ENCODE measurements at places on chromosomes 3 and 15. TPM values are rescaled to one million over a fixed set of nuclear protein-coding genes. Genes with fewer than 3 reads are reported as not detected.

GRCh38 chr15:68783226-68784058 lies 37.3 kb downstream of the ANP32A start:
- H3K27ac ChIP-seq = peak overlapping the region; percentile 58
- H3K27me3 ChIP-seq = no peaks in the 10 kb centered on the region
- peaks cover 73% of the 10 kb centered on the region for H3K36me3 ChIP-seq
- peaks cover 23% of the 10 kb centered on the region for H3K4me1 ChIP-seq

GRCh38 chr15:29089731-29090616 lies 179.6 kb downstream of the NSMCE3 start:
- H3K27ac ChIP-seq = no peak overlapping the region
- no peak overlapping the region for H3K4me3 ChIP-seq
- H3K27me3 ChIP-seq = no peaks in the 10 kb centered on the region

GRCh38 chr3:54071601-54072000 lies 50.8 kb upstream of the CACNA2D3 start:
- DNase-seq = no peak
- no peaks in the 10 kb centered on the region for H3K4me1 ChIP-seq
- H3K36me3 ChIP-seq = no peaks in the 10 kb centered on the region
- H3K27me3 ChIP-seq = no peaks in the 10 kb centered on the region
- no peak overlapping the region for H3K4me3 ChIP-seq

GRCh38 chr15:95295896-95296625 lies 1034.4 kb upstream of the NR2F2 start:
- no peak overlapping the region for H3K4me3 ChIP-seq
- peaks cover 9% of the 10 kb centered on the region for H3K4me1 ChIP-seq
- no peaks in the 10 kb centered on the region for H3K36me3 ChIP-seq
- no peak for DNase-seq
- H3K27me3 ChIP-seq = peaks cover 7% of the 10 kb centered on the region
- no peak overlapping the region for H3K27ac ChIP-seq

DNA sequence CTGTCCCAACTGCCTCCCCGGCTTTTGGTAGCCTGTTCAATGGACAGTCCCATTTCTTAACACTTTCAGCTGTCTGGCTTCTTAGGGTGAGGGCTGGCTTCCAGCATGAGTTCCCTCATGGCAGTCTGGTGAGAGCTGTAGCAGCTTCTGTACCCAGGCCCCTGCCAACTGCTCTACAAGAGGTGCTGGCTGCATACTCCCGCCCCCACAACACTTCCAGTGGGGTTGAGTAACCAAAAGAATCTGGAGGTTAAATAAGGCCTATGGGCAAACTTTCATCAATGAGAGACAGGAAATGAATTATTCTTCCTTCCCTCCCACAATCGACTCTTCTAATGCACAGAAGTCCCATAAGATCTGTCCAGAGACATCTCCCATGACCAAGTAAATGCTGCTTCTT lies 145.0 kb downstream of the NEK10 start:
- H3K27ac ChIP-seq = no peak overlapping the region
- H3K36me3 ChIP-seq = no peaks in the 10 kb centered on the region
- no peak overlapping the region for H3K4me3 ChIP-seq
- H3K4me1 ChIP-seq = no peaks in the 10 kb centered on the region

- no peak for DNase-seq
- H3K4me3 ChIP-seq = no peak overlapping the region
- no peaks in the 10 kb centered on the region for H3K36me3 ChIP-seq
- H3K4me1 ChIP-seq = no peaks in the 10 kb centered on the region
- H3K27me3 ChIP-seq = no peaks in the 10 kb centered on the region
- H3K27ac ChIP-seq = no peak overlapping the region
Measured at GRCh38 chr3:143150071-143150470, 30.5 kb downstream of the CHST2 start.

DNA sequence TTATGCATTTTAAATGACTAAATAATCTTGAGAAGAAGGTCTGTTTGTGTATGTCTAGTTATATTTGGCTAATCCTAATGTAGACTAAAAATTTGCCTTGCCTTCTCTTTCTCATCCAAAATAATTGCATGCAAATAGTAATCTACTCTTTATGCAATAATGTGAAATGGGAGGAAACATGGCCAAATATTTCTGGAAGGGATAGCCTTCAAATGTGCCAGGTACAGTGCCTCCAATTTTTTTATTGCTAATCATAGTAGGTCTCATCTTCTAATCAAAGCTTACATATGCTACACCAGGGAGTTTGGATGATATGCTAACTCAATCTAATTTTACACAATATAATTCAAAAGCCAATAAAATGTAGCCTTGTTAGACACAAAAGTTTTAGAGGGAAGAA lies 911.3 kb downstream of the NAALADL2 start:
- H3K36me3 ChIP-seq = no peaks in the 10 kb centered on the region
- H3K27ac ChIP-seq = no peak overlapping the region
- H3K4me1 ChIP-seq = no peaks in the 10 kb centered on the region

DNA sequence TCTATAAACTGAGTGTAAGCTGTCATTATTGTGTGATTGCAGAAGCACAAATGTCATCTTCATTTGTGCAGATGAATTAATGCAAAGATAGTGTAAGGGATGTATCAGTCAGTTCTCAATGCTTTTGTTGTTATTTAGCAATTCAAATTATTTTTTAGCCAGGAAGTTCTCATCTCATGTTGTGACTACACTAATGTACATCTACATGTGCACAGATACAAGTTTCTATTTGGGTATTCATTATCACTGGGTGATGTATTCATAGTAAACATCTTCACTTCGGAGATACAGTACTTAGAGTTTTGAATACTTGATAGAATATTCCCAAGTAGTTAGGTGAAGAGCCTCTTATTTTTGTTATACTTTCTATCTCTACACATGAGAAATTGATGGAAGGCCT lies 11.1 kb downstream of the EIF2A start:
- no peaks in the 10 kb centered on the region for H3K4me1 ChIP-seq
- peaks cover 44% of the 10 kb centered on the region for H3K36me3 ChIP-seq
- DNase-seq = no peak
- no peak overlapping the region for H3K4me3 ChIP-seq
- no peaks in the 10 kb centered on the region for H3K27me3 ChIP-seq

DNA sequence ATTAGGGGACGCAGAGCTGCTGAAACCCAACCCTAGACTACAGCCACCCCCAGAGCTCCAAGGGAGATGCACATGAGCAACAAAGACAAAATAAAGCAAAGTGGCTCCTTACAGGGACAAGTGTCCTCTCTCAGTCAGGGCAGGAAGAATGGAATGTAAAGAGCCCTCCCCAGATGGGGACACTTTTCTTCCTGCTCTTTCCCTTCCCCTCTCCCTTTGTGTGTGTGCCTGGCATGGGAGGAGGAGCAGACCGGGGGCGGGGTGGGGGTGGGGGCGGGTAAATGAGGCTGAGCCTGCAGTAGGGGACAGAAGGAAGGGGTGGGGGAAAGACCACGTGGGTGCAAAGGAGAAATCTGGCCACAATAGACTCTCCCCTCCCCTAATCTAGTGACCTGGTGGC lies 37.4 kb downstream of the ACAA1 start:
- no peak overlapping the region for H3K4me3 ChIP-seq
- no peaks in the 10 kb centered on the region for H3K36me3 ChIP-seq
- peaks cover 5% of the 10 kb centered on the region for H3K4me1 ChIP-seq
- H3K27ac ChIP-seq = no peak overlapping the region
- DNase-seq = no peak

DNA sequence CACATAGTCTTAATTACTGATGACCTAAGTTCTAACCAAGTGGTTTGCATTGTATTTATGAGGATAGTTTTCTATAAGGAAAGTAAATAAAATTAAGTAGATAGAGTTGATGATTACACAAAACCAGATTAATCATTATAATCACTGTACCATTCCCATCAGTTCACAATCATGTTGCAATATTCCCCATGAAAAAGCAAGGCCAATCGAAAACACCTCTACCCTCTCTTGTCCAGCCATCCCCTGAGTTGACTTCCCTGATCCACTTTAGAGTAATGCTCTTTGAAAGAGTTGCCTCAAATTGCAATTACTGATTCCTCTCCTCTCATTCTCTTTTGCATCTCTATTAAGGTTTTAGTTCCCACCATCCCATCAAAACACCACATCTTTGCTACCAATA lies 21.0 kb downstream of the BCHE start:
- H3K27me3 ChIP-seq = no peaks in the 10 kb centered on the region
- no peak overlapping the region for H3K4me3 ChIP-seq
- DNase-seq = no peak
- H3K27ac ChIP-seq = no peak overlapping the region
- H3K36me3 ChIP-seq = no peaks in the 10 kb centered on the region
- no peaks in the 10 kb centered on the region for H3K4me1 ChIP-seq

DNA sequence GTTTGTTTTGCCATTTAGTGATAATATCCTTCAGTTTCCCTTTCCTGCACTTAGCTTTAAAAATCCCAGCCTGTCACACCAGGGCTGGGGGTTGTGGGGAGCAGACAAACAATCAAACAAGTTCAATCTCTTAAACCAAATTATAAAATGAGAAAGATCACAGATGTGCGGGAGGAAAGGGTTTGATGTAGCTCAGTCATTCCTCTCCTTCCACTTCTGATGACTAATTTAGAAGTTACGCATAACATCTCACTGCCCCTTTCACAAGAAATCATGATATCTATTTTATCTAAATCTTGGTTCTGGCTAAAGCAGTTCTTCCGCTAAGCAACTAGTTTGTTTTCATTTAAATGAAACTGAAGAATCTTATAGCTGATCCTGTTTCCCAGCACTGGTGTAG lies 34.1 kb upstream of the ATG7 start:
- DNase-seq = no peak
- no peaks in the 10 kb centered on the region for H3K36me3 ChIP-seq
- H3K4me1 ChIP-seq = no peaks in the 10 kb centered on the region

GRCh38 chr15:78212546-78213424 lies 21.6 kb downstream of the ACSBG1 start:
- H3K4me3 ChIP-seq = no peak overlapping the region
- no peak overlapping the region for H3K27ac ChIP-seq
- H3K36me3 ChIP-seq = no peaks in the 10 kb centered on the region
- no peak for DNase-seq
- no peaks in the 10 kb centered on the region for H3K4me1 ChIP-seq

Gene TEX55
- total RNA-seq = not detected

Gene SLC25A36
- total RNA-seq = 83.4 TPM

Gene SMAD6
- total RNA-seq = 167 TPM

Gene P2RY12
- 3.1 TPM for total RNA-seq

Gene PLA1A
- 37.6 TPM for total RNA-seq

Gene CCR5
- 8.7 TPM for total RNA-seq

Gene IL17RB
- total RNA-seq = 12.4 TPM

Gene CCNB2
- 1.7 TPM for total RNA-seq

Gene MKRN2
- 23.4 TPM for total RNA-seq

Gene COPG1
- 149 TPM for total RNA-seq

Gene CISH
- total RNA-seq = 71.6 TPM

All from upper lobe of right lung (tissue), 1 donor.